Heart right ventricle (tissue), 16 donors: ENCODE measurements at places on chromosomes 13 and 19. TPM values are rescaled to one million over a fixed set of nuclear protein-coding genes. Genes with fewer than 3 reads are reported as not detected.

Gene ATP4B
- total RNA-seq, result not detected

Gene ACTMAP
- 7.9 TPM for total RNA-seq

Gene IZUMO2
- total RNA-seq, result not detected

Gene SDHAF1
- 11.3 TPM for total RNA-seq

Gene PLIN4
- total RNA-seq, result 155 TPM

Gene NLRP9
- not detected for total RNA-seq

Gene EDNRB
- total RNA-seq, result 23.7 TPM

Gene DAND5
- 13.8 TPM for total RNA-seq

Gene PRR20D
- not detected for total RNA-seq

Gene FXYD7
- total RNA-seq, result 0.37 TPM

Gene ZNF491
- 1.5 TPM for total RNA-seq

Gene MUC16
- total RNA-seq, result not detected

Gene NOP53
- 187 TPM for total RNA-seq

Gene CGB5
- not detected for total RNA-seq

Gene B3GNT8
- total RNA-seq, result 11.7 TPM

Gene ZNF699
- total RNA-seq, result 2.7 TPM

Gene IGFL3
- total RNA-seq, result not detected

Gene ZNF99
- total RNA-seq, result 0.04 TPM

Gene KIR2DL4
- total RNA-seq, result not detected

Gene CPB2
- not detected for total RNA-seq

Gene LAIR1
- 36.3 TPM for total RNA-seq

Gene GPR4
- total RNA-seq, result 3.7 TPM

Gene C19orf53
- total RNA-seq, result 101 TPM

Gene CADM4
- 6.4 TPM for total RNA-seq

Gene ENOX1
- total RNA-seq, result 3.1 TPM

Gene PSG3
- total RNA-seq, result not detected

Gene PIAS4
- 20.7 TPM for total RNA-seq

Gene MAB21L1
- 0.26 TPM for total RNA-seq

Gene ELSPBP1
- not detected for total RNA-seq

Gene DCLK1
- 11.1 TPM for total RNA-seq

Gene PSG2
- not detected for total RNA-seq

Gene PINLYP
- total RNA-seq, result 1.6 TPM

Gene ZNF302
- total RNA-seq, result 31.0 TPM

Gene APOC4
- not detected for total RNA-seq

Gene NKG7
- 0.85 TPM for total RNA-seq

Gene LHB
- total RNA-seq, result not detected

Gene FXYD5
- total RNA-seq, result 16.8 TPM

Gene ZNF426
- 14.7 TPM for total RNA-seq

Gene AMER2
- total RNA-seq, result not detected

Gene SHD
- not detected for total RNA-seq

Gene KRTDAP
- total RNA-seq, result not detected

Gene ZNF175
- total RNA-seq, result 7.9 TPM

Gene SLC6A16
- total RNA-seq, result 0.79 TPM

Gene CCDC8
- 24.5 TPM for total RNA-seq

Gene SCEL
- total RNA-seq, result not detected
